ENCODE measurements at places on chromosomes 6 and 20.
A peak's percentile ranks its signal among the peaks of the same experiment; 100 is the strongest.

- DNase-seq: no peak
These were observed 129.0 kb downstream of the MAP3K7 start for GRCh38 chr6:90457867-90458259.

DNA sequence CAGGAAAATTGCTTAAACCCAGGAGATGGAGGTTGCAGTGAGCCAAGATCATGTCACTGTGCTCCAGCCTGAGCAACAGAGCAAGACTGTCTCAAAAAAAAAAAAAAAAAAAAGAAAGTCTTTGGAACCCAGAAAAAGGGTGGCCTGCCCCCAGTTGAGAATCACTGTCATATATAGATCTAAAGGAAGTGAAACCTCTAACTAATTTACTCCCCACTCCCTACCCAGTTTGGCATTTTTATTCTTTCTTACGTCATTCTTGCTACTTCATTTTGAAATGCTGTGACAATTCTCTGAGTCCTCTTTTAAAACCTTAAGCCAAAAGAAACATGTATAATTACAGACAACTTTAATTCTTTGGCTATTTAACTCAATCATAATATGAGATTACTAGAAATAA lies 254.8 kb downstream of the CDC5L start:
- DNase-seq: no peak

DNA sequence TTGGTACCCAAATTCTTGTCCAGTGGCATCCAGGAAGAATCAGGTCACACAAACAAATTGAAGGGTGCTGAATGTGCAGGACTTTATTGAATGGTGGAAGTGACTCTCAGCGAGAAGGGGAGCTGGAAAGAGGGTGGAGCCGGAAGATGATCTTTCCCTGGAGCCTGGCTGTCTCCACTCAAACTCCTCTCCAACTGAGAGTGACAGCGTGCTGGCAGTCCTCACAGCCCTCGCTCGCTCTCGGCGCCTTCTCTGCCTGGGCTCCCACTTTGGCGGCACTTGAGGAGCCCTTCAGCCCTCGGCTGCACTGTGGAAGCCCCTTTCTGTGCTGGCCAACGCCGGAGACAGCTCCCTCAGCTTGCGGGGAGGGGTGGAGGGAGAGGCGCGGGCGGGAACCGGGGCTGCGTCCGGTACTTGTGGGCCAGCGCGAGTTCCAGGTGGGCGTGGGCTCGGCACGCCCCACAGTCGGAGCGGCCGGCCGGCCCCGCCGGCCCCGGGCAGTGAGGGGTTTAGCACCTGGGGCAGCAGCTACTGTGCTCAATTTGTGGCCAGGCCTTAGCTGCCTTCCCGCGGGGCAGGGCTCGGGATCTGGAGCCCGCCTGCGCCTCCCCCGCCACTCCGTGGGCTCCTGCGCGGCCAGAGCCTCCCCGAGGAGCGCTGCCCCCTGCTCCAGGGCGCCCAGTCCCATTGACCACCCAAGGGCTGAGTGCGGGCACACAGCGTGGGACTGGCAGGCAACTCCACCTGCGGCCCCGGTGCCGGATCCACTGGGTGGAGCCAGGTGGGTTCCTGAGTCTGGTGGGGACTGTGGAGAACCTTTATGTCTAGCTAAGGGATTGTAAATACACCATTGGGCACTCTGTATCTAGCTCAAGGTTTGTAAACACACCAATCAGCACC lies 26.7 kb upstream of the MBOAT1 start:
- DNase-seq: no peak

- no peak for DNase-seq
These were observed 15.8 kb downstream of the NFATC2 start for GRCh38 chr20:51526754-51527153.

- no peak for DNase-seq
These were observed 91.3 kb downstream of the KIF16B start for GRCh38 chr20:16481977-16482376.

DNA sequence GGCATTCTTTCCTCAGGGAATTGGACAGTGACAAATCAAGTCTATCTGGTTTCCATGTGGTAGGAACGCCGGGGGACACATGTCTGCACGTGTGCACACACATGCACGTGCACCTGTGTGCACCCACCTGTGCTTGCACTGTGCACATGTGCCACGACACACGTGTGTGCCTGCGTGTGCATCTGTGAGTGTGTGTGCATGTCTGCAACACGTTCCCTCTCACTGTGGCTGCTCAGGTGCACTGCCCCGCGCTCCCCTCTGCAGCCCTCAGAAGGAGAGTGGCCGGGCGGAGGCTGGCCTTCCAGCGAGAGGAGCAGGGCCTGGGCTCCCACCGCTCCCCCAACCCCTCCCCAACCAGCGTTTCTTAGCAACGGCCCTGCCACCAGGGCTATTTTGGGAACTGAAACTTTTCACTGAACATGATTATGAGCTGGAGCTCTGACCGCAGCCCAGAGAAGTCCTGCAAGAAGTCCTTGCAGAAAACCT lies 147.8 kb downstream of the PHACTR3 start:
- DNase-seq: no peak

- DNase-seq: no peak
These were observed 142.2 kb upstream of the SAMD5 start for GRCh38 chr6:147366290-147366689.

GRCh38 chr6:145561095-145562072 lies 173.9 kb downstream of the EPM2A start:
- no peak for DNase-seq

GRCh38 chr6:112116221-112116620 lies 28.8 kb downstream of the FAM229B start:
- DNase-seq: no peak

GRCh38 chr20:43191143-43191542 lies 1.4 kb upstream of the PTPRT start:
- no peak for DNase-seq

GRCh38 chr6:90610751-90611542 lies 24.1 kb upstream of the MAP3K7 start:
- DNase-seq: peak; percentile 11

GRCh38 chr6:27865850-27866356 lies 46.3 kb downstream of the OR2B2 start:
- no peak for DNase-seq

DNA sequence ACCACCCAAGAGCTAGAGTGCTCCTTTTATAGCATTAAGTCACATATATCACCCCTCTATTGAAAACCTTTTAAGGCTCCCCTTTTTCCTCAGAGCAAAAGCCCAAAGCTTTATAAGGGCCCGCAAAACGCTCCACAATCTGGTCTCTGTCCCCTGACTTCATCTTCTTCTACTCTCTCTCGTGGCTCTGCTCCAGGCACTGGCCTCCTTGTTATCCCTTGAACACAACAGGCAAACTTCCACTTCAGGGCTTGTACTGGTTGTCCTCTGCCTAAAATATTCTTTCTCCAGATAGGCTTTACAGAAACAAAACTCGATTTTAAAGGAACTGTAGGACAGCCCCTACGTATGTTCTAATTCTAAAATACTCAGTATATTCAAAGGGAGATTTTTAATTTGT lies 44.0 kb upstream of the SPDEF start:
- DNase-seq: no peak

- no peak for DNase-seq
These were observed 7.8 kb downstream of the CCN5 start for GRCh38 chr20:44722990-44723389.

GRCh38 chr6:135281227-135281626 lies 100.1 kb downstream of the MYB start:
- DNase-seq: no peak

DNA sequence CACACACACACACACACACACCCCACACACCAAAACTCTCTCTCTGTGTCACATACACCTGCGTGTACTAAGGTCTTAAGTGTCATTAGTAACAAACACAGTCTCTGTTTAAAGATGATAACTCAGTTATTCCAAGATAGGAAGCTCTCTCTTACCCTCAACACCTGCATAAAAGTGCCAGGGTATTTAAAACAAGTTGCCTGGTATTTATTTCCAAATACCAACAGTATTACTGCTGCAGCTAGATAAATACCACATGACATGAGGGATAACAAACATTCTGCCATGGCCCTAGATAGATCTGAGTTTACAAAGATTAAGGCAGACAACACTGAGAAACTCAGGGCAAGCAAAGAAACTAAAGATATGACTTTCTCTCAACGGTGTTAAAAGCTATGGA lies 118.5 kb downstream of the SIM1 start:
- no peak for DNase-seq

GRCh38 chr6:161568885-161569456 lies 295.1 kb upstream of the AGPAT4 start:
- DNase-seq: no peak

GRCh38 chr6:148069256-148069655 lies 273.4 kb upstream of the SASH1 start:
- DNase-seq: no peak

DNA sequence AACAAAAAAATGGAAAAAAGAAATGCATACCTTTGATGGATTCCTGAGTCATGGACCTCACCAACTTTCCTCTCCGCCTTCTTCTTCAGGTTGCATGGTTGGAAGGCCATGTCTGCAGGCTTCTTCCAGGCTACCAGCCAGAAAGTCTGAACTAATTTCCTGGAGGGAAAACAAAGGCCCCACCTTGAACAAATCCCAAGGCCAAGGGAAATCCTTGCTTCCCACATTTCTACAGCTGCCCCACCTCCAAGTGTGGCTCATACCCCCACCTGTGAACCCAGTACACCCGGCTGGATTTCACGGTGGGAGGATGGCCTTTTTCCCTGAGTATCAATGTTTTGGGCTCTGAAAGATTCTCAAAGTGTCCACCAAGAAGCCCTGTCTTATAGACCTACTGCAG lies 22.4 kb downstream of the IL17A start:
- DNase-seq: no peak

- no peak for DNase-seq
These were observed 53.9 kb upstream of the SOX4 start for GRCh38 chr6:21539621-21540100.

- DNase-seq: no peak
These were observed 16.4 kb downstream of the ABT1 start for GRCh38 chr6:26613201-26613600.

- no peak for DNase-seq
These were observed 15.3 kb downstream of the TRAF3IP2 start for GRCh38 chr6:111590209-111590980.

- DNase-seq: no peak
These were observed 20.8 kb downstream of the HLA-DRA start for GRCh38 chr6:32460528-32460927.

DNA sequence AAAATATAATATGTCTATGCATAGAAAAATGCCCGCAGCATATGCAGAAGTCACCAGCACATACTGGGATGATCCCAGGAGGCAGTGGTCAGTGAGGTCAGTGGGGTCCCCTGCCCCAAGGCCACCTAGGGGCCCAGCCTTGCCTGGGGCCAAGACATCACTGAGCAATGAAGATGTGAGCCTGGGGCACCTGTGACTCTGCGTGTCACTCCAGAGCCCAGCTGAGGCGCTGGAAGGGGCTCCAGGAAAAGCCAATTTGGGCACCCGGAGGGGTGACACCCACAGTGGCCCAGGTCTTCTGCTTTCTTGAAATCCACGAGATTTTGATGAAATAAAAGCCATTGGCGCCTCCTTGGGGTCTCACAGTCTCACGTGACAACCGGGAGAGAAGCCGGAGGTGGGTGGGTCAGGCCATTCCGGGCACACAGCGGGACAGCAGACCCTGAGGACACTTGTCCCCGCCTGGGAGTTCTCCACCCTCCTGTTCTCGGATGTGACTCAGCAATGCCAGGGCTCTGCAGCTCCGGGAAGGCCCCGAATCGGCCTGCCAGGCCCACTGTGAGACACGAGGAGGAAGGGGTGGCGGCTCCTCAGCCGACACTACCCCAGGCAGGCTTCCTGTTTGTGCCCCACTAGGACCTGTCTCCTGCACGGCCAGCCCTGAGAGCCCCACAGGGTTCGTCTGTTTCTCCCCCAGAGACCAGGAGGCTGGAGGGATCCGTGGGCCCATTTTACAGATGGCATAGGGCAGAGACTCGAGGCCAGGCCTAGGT lies 24.4 kb upstream of the SLCO4A1 start:
- DNase-seq: no peak

- no peak for DNase-seq
These were observed 117.0 kb downstream of the TMEM200A start for GRCh38 chr6:130482645-130483390.

DNA sequence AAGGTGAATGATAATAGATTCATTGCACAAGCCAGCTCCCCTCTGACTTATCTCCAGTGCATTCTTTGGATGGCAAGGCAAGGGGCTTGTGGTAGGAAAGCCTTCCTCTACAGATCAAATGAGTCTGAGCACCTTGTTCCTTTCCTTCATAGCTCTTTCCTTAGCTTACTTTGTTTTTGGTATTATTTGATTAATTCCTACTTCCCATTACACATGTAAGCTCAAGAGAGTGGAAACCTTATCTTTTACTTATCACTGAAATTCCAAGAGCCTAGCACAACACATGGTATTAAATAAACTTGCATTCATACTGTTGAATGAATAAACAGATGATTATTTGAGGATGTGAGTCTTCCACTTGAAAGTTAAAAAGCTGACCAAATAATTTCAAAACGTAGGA lies 41.7 kb downstream of the FRK start:
- DNase-seq: no peak

GRCh38 chr6:11096109-11096508 lies 2.5 kb downstream of the SMIM13 start:
- DNase-seq: no peak

DNA sequence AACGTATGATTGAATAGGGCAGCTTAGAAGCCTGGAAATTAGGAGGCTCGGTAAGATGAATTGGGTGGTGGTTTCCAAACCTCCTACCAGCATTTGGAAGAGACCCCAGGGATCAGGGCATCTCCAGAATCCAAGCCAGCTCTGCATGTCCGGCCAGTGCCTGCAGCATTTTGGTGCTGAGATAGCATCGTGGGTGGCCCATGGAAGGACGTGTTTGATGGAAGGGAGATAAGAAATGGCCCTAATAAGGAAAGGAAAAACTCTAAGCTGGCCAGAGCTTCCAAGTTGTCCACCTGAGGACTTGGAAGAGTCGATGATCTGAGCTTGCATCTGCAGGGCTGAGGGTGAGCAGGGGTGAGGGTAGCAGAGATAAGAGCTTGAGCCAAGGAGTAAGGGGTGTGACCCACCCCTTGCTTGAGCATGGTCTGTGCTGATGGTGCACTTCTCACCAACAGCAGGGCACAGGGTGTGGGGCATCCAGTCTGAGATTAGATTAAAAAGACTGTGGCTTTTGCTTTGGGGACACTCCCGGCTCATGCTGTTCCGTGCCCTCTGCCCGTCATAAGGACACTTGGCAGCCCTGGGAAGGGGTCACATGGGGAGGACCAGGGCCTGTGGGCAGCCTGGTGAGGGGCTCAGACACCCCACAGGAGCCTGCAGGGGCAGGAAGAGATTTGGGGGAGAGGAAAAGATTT lies 213.2 kb downstream of the ERMARD start:
- DNase-seq: no peak

DNA sequence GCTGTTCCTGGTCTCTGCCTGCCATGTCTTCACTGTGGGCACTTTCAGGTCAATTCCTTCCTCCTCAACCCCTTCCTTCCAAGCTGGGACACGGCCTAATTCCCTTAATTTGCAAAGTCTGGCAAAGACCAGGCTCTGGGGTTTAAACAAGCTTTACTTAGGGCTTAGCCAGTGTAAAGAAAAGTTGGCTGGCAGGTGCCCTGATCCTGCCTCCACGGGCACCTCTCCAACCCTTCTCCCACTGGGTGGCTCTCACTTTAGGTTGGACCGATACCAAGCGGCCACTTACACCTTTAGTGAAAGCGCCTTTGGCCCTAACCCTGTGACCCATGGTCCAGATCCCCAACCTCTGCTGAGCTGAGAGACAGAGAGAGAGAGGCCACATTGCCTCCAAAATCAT lies 13.7 kb upstream of the MLN start:
- DNase-seq: no peak
